ENCODE measurements at places on chromosomes 5 and 9.

- no peak overlapping the region for H3K4me3 ChIP-seq
- H3K27me3 ChIP-seq: no peaks in the 10 kb centered on the region
- no peak overlapping the region for H3K27ac ChIP-seq
- DNase-seq: no peak
- no peaks in the 10 kb centered on the region for H3K4me1 ChIP-seq
Measured at GRCh38 chr5:104494083-104494482, 931.5 kb upstream of the NUDT12 start.

DNA sequence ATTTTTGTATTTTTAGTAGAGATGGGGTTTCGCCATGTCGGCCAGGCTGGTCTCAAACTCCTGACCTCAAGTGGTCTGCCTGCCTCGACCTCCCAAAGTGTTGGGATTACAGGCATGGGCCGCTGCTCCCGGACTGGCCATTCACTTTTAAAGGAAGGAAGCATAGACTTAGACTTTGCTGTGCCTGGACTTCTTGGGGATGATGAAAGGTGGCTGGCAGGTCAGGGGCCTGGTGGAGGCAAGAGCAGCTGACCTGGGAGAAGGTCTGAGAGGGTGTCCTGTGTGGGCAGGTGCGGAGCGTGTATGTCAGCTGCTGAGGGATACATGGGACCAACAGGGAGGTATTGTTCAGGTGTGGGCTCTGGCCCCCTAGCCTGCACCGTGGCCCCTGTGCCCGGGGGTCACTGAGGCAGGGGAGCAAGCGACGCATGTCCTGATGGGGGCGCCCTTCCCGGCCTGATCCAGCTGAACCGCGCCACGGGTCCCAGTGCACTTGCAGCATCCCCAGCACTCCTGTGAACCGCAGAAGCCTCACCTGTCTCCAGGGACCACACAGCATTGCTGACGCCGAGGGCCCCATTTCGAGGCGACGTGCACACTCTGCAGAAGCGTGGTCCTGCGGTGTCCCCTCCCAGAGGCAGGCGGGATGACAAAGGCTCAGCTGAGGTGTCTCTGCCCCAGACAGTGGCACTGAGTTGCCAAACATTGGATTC is 23.1 kb downstream of the NDUFS6 start:
- H3K27me3 ChIP-seq: no peaks in the 10 kb centered on the region
- H3K4me3 ChIP-seq: no peak overlapping the region
- no peak overlapping the region for H3K27ac ChIP-seq
- H3K36me3 ChIP-seq: peaks cover 29% of the 10 kb centered on the region

DNA sequence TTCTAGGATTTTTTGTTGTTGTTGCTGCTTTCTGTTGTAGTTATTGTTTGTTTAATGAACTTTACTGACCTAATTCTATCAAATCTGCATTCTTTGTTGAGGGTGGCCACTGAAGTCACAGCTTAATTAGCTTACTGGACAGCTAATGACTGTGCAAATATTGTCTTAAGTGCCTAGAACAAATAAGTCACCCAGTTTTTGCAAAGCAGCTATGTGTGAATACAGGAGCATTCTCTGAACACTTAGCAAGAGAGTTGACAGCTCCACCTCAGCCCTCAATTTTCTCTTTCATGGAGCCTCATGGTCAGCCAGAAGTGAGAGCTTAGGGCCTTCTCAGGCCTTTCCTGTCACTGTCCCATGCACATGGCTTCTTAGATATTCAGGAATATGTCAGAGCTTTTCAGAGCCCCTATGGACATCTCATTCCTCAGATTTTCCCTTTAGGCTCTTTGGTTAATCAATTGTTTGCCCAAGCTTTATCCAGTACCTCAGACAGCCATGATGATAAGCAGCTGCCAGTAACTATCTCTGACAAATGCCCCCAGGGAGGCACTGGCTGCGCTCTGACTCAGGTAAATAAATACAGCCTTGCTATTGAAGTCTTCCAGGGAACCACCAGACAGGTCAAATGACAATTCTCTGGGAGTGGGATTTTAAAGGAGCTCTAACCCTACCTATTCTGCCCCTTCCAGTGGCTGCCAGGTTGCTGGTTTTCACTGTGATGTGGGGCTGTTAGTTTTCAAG is 241.4 kb upstream of the IL12B start:
- H3K4me1 ChIP-seq: no peaks in the 10 kb centered on the region
- H3K27me3 ChIP-seq: no peaks in the 10 kb centered on the region
- DNase-seq: no peak
- no peak overlapping the region for H3K27ac ChIP-seq

DNA sequence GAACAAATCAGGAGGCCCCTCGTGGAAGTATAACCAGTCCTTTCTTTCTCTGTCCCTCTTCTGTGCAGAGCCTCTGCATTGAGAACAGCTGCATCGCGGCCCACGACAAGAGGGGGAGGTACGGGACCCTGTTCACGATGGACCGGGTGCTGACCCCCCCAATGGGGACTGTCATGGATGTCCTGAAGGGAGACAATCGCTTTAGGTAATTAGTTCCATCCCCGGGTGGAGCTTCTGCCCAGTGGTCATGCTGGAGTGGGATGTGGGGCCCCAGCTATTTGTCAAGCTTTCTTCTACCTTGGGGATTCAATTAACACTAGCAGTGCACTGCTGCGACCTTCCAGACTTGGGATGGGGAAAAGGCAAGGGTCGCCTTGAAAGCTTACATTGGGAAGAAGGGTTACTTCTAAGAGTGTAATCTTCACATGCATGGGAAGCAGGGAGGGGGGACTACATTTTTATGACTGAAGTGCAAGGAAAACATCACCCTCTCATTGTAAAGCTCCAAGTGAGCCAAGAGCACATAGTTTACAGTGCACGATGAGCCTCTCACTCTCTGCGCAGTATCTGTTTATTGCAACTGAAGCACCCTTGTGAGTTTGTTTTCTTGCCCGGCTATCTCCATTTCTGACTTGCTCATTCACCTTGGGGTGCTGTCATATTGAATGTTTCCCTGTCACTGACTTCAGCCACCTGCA is 27.0 kb downstream of the TGFBI start:
- H3K4me3 ChIP-seq: no peak overlapping the region
- H3K27me3 ChIP-seq: no peaks in the 10 kb centered on the region
- no peak overlapping the region for H3K27ac ChIP-seq
- H3K4me1 ChIP-seq: no peaks in the 10 kb centered on the region

- no peak for DNase-seq
- no peak overlapping the region for H3K27ac ChIP-seq
- no peak overlapping the region for H3K4me3 ChIP-seq
Measured at GRCh38 chr9:86187121-86187520, 72.3 kb downstream of the C9orf153 start.

DNA sequence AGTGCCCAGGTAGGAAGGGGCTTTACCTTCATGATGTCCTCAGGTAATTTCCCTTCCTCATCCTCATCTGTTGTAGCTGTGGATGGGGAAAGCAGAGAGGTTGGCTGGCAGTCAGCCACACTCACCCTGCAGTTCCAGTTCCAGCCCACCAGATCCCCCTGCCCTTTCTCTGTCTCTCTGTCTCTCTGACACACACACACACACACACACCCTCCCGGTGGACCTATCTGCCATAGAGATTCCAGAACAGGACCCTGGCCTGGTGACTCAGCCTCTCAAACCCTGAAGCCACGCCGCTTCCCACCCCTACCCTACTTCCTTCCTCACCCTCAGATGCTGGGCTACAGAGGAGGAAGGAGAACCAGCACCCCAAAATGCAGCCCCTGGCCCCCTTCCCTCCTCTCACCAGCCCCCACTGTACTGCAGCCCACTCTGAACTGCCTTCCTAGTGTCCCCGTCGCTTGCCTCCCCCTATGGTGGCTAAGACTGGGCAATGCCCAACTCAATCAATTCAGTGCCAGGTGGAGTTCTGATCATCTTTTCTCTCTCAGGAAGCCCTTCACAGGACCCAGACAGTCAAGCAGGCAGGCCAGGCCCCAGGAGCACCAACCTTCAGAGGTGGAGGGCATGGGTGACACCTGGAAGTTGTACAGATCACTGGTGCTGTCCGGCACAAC is 4.8 kb downstream of the IRF1 start:
- peaks cover 54% of the 10 kb centered on the region for H3K36me3 ChIP-seq
- peaks cover 34% of the 10 kb centered on the region for H3K4me1 ChIP-seq
- no peaks in the 10 kb centered on the region for H3K27me3 ChIP-seq
- peak overlapping the region; percentile 98 for H3K4me3 ChIP-seq
- no peak overlapping the region for H3K27ac ChIP-seq
- DNase-seq: no peak

- H3K4me3 ChIP-seq: no peak overlapping the region
- H3K4me1 ChIP-seq: no peaks in the 10 kb centered on the region
- no peak for DNase-seq
- H3K27ac ChIP-seq: no peak overlapping the region
- no peaks in the 10 kb centered on the region for H3K36me3 ChIP-seq
Measured at GRCh38 chr5:108334225-108334624, 47.7 kb downstream of the FBXL17 start.

- no peaks in the 10 kb centered on the region for H3K36me3 ChIP-seq
- no peak overlapping the region for H3K4me3 ChIP-seq
- no peaks in the 10 kb centered on the region for H3K27me3 ChIP-seq
Measured at GRCh38 chr5:42250-42649, 49.7 kb upstream of the PLEKHG4B start.

- H3K4me1 ChIP-seq: no peaks in the 10 kb centered on the region
- H3K4me3 ChIP-seq: no peak overlapping the region
Measured at GRCh38 chr9:130426883-130427282, 17.9 kb upstream of the ASS1 start.

- no peaks in the 10 kb centered on the region for H3K36me3 ChIP-seq
- no peak overlapping the region for H3K27ac ChIP-seq
- H3K27me3 ChIP-seq: no peaks in the 10 kb centered on the region
- no peak for DNase-seq
- H3K4me3 ChIP-seq: no peak overlapping the region
- no peaks in the 10 kb centered on the region for H3K4me1 ChIP-seq
Measured at GRCh38 chr5:149647334-149647733, 66.0 kb downstream of the ARHGEF37 start.

DNA sequence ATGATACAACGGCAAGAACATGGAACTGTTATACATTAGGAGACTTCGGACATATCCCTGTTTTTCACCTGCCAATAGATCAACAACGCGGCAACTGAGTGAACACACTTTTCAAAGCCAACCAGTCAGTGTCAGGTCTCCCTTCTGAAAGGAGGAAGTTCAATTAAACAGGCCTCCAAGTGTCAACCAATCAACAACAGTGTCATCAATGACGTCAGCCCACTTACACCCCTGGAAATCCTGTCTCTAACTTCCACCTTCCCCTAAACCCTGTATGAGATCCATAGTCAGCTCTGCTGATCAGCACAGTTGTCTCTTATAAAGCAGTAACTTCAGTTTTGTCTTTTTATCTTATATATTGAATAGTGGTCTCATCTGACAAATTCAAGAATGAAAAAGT is 36.6 kb downstream of the DMRT3 start:
- peaks cover 4% of the 10 kb centered on the region for H3K4me1 ChIP-seq
- DNase-seq: no peak
- H3K4me3 ChIP-seq: no peak overlapping the region
- no peaks in the 10 kb centered on the region for H3K27me3 ChIP-seq

GRCh38 chr5:142017832-142018427 is 5.1 kb upstream of the GNPDA1 start:
- peak; percentile 50 for DNase-seq
- H3K4me1 ChIP-seq: peaks cover 27% of the 10 kb centered on the region
- no peak overlapping the region for H3K27ac ChIP-seq
- H3K36me3 ChIP-seq: no peaks in the 10 kb centered on the region
- H3K4me3 ChIP-seq: no peak overlapping the region

- H3K4me1 ChIP-seq: no peaks in the 10 kb centered on the region
- H3K27me3 ChIP-seq: no peaks in the 10 kb centered on the region
- DNase-seq: no peak
- no peaks in the 10 kb centered on the region for H3K36me3 ChIP-seq
Measured at GRCh38 chr9:83322438-83322837, 215.8 kb downstream of the FRMD3 start.

- no peaks in the 10 kb centered on the region for H3K27me3 ChIP-seq
- DNase-seq: no peak
- no peaks in the 10 kb centered on the region for H3K4me1 ChIP-seq
- no peak overlapping the region for H3K27ac ChIP-seq
- no peaks in the 10 kb centered on the region for H3K36me3 ChIP-seq
Measured at GRCh38 chr5:6676702-6677101, 36.5 kb upstream of the TENT4A start.

DNA sequence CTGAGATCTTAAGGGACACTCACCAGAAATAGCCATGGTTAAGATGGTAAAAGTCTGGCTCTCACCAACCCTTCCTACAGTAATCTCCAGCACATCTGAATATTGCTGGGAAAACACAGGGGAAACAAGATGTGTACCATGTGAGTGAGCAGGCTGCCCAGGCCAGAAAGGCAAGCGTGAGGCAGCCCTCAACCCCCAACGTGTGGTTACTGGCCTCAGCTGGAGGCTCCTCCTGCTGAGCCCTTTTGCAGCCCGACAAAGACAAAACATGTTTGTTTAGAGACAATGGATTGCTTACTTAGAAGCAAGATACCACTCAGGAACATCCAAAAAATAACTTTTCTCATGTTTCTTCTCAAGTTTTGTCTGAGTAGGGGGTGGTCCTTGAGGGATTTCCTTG is 16.6 kb downstream of the ZFP62 start:
- no peak overlapping the region for H3K27ac ChIP-seq
- peaks cover under 1% of the 10 kb centered on the region for H3K36me3 ChIP-seq
- DNase-seq: no peak

DNA sequence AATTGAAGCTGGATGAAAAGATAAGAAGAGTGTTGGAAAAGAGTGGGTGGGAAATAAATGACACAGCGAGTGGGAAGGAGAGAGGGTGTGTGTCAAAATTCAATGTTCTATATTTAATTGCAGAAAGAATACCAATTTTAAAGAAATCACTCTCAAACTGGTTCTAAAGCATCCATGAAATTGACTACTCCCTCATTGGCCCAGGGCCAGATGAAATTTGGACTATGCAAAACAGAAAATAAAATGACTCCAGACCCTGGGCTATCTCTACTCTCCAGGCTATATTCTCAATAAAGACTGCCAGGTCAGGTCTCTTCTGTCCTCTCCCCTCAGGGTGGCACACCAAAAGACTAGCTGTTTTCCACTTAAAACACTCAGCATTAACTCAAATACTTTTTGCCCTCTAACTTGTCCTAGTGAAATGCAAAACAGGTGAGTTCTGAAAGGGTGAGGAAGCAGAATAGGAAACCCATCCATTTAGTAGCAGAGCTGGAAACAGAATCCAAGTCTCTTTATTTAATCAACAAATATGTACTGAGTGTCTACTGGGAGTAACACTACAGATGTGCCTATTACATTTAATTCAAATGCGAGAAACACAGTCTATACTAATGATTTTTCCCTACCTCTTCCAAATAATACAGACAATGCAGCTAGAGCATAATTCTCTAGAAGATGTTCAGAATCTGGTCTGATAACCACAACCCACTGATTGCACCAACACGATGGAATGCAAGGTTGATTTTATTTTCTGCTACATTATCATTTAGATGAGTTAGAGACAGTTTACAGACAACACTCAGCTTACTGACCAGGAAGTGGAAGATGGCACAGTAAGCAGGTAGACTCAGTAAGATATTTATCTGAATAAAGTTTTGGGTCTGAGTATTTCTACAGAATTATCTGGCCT is 42.1 kb downstream of the EFCAB9 start:
- peak overlapping the region; percentile 28 for H3K4me3 ChIP-seq
- peaks cover 1% of the 10 kb centered on the region for H3K36me3 ChIP-seq
- H3K27ac ChIP-seq: peak overlapping the region; percentile 65
- no peaks in the 10 kb centered on the region for H3K27me3 ChIP-seq

Measured in GM12878 (cell line).